ENCODE measurements at places on chromosomes 16 and 17. TPM values are rescaled to one million over a fixed set of nuclear protein-coding genes. Genes with fewer than 3 reads are reported as not detected.

The CCL7 gene
- total RNA-seq = 0.13 TPM

- no peak for DNase-seq
Observed at GRCh38 chr17:63927464-63928171, 4.5 kb downstream of the CD79B start.

DNA sequence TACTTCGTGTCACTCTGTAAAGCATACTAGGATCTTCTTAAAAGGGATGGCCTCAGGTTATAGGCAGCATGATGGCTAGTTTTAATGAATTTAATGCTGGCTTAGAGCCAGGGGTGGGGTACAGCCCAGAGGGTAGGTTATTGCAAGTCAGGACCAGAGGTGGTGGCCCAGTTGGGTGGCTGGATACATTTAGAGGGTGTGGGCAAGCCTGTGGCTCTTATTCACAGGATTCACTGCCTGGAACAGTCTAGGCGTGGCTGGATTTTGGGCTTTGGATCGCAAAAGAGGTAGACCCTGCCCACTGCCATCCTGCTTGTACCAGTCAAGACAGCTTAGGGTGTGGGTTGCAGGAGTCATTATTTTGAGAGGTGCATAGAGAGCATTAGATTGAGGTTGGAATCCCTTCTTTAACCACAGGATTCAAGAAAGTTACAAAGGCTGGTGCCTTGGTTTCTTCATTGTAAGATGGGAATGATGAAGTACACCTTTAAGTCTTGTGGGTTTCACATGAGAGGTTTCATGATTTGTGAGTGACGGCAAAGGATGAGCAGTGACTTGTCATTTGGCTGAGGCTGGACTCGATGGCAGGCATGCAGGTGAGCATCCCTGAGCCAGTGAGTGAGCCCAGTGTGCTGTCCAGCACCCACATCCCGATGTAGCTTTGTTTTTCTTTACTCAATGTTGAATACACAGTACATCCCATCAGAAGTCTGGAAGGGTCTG lies 85.2 kb downstream of the KSR1 start:
- DNase-seq = no peak

DNA sequence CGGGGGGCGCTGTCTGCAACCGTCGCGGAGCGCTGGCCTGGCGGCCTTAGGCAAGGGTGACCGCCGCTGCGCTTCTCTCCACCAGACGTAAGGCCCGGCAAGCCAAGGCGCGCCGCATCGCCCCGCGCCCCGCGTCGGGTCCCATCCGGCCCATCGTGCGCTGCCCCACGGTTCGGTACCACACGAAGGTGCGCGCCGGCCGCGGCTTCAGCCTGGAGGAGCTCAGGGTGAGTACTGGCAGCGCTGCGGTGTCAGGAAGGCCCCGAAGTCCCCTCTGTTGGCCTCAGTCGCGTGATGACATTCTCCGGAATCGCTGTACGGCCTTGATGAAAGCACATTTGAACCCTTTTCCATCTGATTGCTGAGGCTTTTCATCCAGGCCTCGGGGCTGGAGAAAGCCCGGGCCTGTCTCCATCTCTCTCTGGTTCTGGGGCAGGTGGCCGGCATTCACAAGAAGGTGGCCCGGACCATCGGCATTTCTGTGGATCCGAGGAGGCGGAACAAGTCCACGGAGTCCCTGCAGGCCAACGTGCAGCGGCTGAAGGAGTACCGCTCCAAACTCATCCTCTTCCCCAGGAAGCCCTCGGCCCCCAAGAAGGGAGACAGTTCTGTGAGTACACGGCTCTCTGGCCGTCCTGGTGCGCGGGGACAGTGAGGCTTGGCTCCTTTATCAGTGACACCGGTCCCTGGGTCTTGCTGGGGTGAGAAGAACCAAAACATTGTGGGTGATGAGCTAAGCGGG lies 831 bp downstream of the RPL13 start:
- no peak for DNase-seq

The HNF1B gene
- not detected for total RNA-seq

GRCh38 chr16:51753467-51754127 lies 602.5 kb upstream of the SALL1 start:
- no peak for DNase-seq

The CACNG3 gene
- total RNA-seq = not detected

The KRT32 gene
- total RNA-seq = not detected
